ENCODE measurements at places on chromosomes 4 and X.

GRCh38 chr4:6224735-6225134, 24.4 kb upstream of the JAKMIP1 start:
- DNase-seq, result no peak

GRCh38 chr4:5749568-5749967, 38.6 kb downstream of the EVC start:
- DNase-seq, result no peak

DNA sequence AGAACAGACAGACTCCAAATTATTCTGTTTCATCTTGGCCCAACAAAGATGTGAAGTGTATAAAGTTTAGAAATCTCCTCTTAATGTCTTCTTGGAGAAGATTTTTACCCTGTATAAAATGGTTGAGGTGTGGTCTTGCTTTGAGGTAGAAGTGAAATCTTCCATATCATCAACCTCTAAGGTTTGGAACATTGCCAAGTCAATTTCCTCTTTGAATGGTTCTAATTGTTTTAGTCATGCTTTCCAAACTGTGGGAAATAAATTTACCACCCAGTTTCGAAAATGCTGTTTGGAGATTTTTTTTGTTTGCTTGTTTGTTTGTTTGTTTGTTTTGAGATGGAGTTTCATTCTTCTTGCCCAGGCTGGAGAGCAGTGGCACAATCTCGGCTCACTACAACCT, 174.1 kb upstream of the ADAMTS3 start:
- DNase-seq, result no peak

DNA sequence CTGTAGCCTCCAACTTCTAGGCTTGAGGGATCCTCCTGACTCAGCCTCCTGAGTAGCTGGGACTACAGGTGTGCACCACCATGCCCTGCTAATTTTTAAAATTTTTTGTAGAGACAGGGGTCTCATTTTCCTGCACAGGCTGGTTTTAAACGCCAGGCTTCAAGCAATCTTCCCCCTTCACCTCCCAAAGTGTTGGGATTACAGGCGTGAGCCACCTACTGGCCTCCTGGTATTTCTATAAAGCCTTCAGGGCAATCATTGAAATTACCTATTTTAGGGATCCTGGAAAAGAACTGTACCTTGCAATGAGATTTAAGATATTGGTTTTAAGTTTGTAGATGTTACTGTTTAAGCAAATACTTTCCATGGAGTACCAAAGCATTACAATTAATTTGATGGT, 13.5 kb upstream of the PLS3 start:
- no peak for DNase-seq

DNA sequence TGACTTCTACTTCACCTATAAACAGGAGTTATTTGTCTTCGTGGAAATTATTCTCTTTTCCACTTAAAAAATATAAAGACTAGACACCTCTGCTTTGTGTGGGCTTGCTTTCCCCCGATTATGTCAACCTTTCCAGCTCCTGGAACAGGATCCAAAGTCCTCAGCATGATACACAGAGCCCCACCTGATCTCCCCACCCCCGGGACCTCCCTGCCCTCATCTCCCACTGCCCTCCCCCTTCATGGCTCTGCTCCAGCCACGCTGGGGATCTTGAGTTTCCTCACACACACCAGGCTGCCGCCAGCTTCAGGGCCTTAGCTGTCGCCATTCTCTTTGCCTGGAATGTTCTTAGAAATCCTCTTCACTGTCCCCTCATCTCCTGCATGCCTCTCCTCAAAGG, 55.3 kb downstream of the MBNL3 start:
- no peak for DNase-seq

DNA sequence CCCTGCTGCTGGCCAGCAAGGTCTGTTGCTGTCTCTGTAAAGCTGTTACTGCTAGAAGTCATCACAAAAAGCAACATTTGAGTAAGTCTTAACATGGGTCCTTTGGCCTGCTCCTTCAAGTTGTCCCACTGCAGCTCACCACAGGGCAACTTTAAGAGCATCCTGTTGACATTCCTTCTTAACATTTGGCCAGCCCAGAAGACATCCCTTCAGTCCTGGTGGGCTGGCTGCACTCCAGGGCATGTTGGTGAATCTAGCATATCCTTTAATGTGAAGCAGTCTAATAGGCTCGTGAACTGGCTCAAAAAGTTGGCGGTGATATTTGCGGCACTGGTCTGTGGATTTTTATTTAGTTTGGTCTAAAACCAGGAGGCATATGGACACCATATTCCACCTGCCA, 92.2 kb upstream of the MAML3 start:
- no peak for DNase-seq

DNA sequence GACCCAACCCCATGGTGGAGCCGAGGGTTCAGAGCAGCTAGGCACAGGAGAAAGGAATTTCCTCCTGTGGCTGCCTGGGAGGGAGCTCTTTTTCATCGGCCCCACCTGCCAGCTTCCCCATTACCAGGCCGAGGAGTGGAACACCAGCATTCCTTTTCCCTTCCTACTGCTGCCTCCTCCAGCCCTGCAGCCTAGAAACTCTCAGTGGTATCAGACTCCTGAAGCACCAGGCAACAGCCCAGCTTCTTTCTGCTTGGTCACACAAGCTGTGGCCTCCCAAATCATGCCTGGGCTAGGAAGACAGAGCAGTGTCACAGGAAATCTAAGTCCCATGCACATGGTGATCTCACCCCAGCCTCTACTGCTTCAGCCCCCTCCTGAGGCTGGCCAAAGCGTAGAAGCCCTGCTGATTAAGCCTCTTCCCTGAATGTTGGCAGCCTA, 30.1 kb downstream of the RTL5 start:
- no peak for DNase-seq

GRCh38 chr4:101005659-101006058, 341.7 kb downstream of the PPP3CA start:
- no peak for DNase-seq

DNA sequence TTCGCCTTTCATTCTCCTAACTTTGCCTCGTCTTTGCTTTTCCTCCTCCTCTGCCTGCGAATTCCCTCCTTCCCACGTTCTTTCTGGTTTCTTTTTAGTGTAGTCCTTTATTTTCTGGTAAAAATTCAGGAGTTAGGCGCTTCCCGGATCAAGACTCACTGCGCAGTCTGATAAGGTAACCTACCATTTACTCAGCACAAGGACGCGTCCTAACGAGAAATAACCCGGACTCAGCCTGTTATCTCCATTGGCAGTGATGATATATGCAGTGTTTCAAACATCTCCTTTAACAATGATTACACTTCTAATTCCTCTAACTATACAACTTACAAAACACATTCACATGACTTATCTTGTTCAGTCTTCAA, 357 bp upstream of the ETNPPL start:
- no peak for DNase-seq

DNA sequence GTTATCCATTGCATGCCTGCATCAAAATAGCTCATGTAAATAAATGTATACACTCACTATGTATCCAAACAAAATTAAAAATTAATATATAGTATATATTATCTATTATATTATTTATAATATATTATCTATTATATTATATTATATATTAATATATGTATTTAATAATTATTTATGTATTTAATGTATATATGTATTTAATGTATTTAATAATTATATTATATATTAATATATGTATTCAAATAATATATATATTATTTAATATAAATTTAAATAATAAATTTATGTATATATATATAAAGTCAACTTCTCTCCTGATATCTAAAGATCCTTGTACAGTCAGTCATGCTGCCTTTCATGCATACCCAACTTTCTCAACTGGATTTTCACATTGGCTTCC, 82.4 kb downstream of the GPM6A start:
- no peak for DNase-seq

Measured in activated T-cell treated with anti-CD3 and anti-CD28 coated beads for 4 hours (primary cell).